Stimulated activated naive CD4-positive, alpha-beta T cell (primary cell): ENCODE measurements at places on chromosomes 16 and 17.

GRCh38 chr16:22641131-22641628, 130.5 kb downstream of the NPIPB5 start:
- DNase-seq = peak; percentile 4

- no peak for DNase-seq
Observed at GRCh38 chr17:69898601-69899000, 176.4 kb upstream of the KCNJ16 start.

- no peak for DNase-seq
Observed at GRCh38 chr17:58576679-58577367, 62.4 kb upstream of the MTMR4 start.

DNA sequence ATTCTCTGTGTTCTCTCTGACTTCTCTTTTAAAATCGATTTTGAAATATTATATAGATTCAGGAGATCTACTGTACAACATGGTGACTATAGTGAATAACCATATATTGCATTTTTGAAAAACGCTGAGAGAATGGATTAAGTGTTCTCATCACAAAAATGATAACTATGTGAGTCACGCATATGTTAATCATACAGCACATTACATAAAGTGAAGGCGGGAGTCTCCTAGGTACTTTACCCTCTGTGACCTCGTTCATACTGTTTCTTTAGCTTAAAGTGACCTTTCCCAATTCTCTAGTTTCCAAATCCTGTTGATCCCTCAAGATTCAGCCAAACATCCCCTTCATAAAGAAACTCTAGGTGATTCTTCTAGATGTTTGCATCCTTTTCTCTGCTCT, 3.1 kb upstream of the KRTAP3-2 start:
- no peak for DNase-seq

DNA sequence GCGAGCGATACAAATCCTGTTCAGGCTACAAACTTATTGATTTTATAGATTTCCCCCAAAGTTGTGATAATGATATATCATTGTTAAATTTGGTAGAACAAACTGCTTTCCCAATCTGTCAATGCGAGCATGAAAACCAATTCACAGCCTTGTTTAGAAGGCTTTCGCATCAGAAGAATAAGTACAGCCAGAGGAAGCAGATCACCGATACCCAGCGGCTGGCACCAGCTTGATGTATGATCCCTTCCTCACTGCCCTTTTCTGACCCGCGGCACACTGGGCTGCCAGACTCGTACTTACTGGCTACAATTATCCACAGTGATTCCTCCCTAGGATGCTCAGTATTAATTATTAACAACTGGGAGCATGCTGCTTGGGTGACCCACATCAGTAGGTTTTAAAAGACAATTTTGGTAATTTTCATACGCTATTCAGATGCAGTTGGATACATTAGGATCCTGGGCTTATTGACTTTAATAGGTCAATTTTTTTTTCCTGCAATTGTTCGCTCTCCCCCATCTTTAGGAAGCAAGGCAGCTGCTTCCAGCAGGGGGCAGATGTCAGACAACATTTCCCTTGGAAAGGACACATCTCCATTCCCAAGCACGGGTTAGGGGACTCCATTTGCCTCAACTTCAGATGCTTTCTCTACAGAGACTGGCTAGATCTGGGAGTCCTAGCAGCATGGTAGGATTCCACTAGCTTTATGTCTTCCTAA, 582.7 kb upstream of the PSMD7 start:
- no peak for DNase-seq
